ENCODE measurements at places on chromosomes 7 and 10.

DNA sequence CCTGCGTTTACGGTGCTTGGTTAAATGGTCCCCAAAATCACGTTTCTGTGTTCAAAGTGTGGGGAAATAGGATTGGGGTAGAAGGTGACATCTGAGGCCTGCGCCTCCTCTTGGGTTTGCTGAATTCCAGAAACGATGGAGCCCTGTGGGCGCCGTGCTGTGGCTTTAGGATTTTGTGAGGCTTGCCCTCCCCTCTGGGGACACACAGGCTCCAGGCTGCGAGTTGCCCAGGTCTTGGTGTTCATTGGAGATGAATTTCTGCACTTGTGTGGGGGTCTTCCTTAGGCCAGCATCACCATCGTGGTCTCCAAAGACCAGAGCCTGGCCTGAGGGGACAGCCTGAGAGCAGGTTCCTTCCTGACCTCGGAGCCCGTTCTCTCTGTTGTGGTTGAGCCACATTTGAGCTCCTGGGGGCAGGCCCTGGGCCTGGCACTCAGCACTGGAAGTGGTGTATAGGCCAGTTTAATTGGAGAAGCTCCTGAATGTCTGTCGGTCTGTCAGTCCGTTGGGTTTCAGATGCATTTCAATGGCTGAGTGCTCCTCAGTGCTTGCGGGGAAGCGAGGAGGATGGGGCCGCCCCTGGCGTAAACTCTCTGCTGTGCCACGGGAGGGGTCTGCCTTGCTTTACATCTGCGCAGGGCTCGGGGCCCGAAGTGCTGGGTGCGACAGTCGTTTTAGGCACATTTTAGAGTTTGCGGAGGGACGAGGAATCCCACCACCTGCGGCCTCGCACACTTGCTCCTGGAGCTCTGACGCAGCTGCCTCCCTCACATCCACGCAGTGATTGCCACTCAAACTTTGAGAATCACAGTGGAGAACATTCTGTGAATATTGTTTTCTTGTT is 71.7 kb downstream of the DNAJB6 start:
- DNase-seq = no peak

DNA sequence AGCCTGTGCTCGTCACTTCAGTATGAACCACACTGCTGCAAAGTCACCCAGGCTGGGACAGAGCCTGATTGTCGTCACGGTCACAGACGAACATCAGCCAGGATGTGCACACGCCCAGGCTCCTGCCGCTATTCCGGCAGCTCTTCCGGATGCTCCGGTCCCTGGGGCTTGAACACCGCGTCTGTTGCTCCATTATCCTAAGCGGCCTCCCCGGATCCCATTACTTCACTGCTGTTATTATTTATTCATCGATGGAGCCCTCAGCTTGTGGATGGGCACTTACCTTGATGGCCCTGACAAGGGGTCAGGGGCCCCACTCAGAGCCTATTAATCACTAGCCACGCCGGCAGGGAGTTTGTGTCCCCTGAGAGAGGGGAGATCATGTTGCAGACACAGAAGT is 120.8 kb upstream of the PCBD1 start:
- DNase-seq = no peak

- no peak for DNase-seq
Measured at GRCh38 chr10:132971448-132972148, 29.2 kb upstream of the CFAP46 start.

- no peak for DNase-seq
Measured at GRCh38 chr7:27693794-27694193, 31.1 kb upstream of the HIBADH start.

DNA sequence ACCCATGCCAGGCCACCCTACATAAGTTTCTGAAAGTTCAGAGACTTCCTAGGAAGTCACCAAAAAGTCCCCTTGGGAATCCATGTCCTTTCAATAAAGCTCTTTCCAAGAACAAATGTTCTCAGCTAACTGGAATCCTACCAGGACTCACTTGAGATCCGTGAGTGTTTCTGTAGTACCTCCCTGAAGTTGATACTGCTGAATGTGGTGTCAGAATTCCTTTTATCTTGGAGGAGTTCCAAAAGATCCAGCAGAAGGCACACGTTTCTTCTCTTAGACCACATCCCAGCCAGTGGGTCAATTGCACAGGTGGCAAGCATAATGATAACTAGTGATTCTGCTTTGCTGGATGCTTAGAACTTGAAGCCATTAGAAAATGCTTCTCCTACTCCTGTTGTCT is 689.7 kb upstream of the IGFBP3 start:
- no peak for DNase-seq

DNA sequence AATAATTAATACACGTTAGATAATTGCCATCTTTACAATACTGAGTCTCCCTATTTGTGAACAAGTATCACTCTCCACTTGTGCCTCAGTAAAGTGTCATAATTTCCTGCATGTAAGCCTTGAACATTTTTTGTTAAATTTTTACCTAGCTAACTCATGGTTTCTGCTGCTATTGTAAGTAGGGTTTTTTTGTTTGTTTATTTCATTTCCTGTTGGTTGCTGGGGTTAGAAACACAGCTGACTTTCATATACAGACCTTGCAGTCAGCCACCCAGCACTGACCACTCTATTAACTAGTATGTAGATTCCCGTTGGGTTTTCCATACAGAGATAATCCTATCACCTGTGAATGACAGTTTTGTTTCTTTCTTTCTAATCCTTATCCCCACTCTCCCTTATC is 133.3 kb downstream of the MPP7 start:
- no peak for DNase-seq

DNA sequence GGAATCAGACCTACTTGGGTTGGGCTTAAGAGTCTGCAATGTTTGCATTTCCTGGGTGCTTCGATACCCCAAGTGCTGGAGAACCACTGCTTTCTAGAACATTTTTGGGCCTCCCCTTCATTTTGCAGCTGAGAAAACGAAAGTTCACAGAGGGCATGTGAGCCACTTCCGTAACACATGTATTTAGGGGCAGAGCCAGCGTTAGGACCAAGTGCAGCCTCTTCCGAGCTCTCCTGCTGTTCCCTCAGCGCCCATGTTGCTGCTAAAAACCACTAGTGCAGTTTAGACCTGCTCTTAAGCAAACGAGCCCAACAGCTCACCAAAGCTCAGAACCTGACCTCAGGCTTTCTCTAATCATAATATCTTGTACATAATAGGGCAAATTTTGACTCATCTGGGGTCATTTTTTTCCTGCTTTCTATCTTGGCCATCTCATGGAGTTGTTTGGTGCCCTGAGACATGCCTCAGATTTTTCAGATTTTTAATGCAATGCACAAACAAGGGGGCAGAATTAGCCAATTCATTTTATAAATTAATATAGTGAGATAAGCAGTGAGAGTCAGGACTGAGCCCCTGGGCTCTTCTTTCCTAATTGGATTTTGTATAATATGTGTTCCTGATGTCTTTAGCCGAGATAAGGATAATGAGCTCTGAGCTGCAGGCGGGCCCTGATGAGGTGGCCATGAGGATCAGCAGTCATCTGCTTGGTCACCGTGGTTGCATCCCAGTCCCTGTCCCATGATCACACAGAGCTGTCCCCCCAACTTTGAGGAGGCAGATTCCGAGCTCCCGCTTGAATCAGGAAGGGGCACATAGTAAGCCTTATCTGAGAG is 12.9 kb downstream of the BAG3 start:
- peak; percentile 34 for DNase-seq

Measured in T-helper 22 cell (primary cell).